T-helper 1 cell (primary cell): ENCODE measurements at places on chromosomes 4 and X.

- no peak for DNase-seq
Measured at GRCh38 chr4:114015444-114015899, 36.0 kb upstream of the ARSJ start.

DNA sequence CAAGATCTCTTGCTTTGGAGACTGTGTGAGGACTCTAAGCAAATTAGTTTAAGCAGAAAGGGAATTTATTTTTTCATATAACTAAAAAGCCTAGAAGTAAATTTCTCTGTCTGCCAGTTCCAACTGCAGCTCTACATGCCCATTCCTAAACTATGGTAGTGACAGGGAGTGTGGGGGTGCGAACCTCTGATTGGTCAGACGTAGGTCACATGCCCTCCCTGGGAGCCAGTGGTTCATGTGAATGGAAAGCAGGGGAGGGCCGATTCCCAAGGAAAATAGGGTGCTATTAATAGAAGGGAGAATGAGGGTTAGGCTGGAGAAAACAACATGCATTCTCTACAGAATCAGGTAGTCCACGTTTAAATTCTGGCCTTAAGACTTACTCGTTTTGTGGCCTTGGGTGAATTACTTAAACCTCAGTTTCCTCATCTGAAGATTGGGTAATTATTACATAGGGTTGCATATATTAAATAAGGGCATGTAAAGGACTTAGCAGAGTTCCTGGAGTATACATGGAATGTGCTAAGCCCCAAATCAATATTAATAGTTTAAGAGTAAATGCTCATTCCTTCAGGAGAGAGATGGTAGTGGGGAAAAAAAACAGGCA lies 7.2 kb downstream of the RAB33B start:
- DNase-seq: no peak

- DNase-seq: no peak
Measured at GRCh38 chr4:184280591-184281071, 63.0 kb upstream of the ENPP6 start.

GRCh38 chr4:187019896-187020295 lies 296.2 kb upstream of the FAT1 start:
- DNase-seq: no peak

- no peak for DNase-seq
Measured at GRCh38 chr4:153785910-153786721, 2.8 kb downstream of the SFRP2 start.
